ENCODE measurements at places on chromosomes 4 and X.

DNA sequence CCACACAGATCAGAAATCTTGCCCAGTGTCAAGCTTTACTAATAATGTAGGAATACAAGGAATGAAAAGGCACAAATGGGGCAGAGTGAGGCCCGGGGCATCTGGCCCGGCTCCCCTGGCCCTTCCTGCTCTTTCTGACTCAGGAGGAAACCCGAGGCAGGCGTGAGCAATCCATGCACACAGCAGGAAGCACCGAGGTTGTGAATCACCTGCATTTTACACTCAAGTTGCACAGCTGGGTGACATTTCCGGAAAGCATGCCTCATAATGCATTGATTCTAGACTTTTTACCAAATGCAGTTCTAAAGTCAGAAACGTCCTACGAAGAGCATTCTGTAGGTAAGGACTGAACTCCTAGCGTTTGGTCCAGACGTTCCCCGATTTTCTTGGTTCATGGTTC is 38.9 kb downstream of the PRIMPOL start:
- DNase-seq: no peak

- no peak for DNase-seq
Observed at GRCh38 chrX:1486749-1487361, 34.1 kb upstream of the ASMTL start.

GRCh38 chr4:55859711-55860110 is 6.3 kb downstream of the EXOC1 start:
- DNase-seq: no peak

DNA sequence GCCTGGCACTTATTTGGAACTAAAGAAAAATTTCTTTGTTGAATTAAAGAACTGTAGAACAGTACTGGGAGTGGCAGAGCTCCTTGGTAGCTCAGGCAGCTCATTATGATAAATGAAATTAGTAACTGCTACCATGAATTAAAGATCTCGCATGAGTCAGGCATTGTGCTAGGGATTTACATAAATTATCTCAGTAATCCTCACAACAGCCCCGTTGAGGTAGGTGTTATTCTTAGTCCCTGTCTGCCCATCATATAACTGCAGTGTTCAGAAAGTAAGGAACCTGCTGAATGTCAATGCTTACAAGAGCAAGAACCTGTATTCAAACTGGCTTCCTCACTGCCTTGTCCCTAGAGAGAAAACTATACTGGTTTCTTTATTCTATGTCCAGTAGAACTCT is 108.3 kb downstream of the NLGN4X start:
- no peak for DNase-seq

DNA sequence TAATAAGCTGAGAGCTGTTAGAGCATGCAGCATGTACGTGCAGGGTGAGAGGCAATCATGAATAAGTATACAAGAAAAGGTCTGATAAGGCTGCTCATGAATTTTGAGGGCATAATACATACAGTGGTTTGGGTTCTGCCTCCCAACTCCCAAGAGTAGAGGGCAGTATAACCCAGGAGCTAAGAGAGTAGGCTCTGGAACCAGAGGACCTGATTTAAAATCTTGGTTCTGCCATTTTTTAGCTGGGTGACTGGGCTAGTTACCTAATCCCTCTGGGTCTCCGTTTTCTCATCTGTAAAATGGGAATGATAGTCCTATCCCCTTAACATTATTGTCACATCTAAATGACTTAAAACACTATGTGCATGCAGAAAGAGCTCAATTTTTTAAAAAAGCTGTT is 85.3 kb downstream of the LNX1 start:
- DNase-seq: no peak

- DNase-seq: peak; percentile 59
Observed at GRCh38 chr4:77157859-77158486, 966 bp downstream of the CCNG2 start.

- no peak for DNase-seq
Observed at GRCh38 chrX:136762820-136763452, 17.8 kb downstream of the ARHGEF6 start.

GRCh38 chr4:132572210-132572609 is 576.9 kb upstream of the PCDH10 start:
- DNase-seq: no peak

DNA sequence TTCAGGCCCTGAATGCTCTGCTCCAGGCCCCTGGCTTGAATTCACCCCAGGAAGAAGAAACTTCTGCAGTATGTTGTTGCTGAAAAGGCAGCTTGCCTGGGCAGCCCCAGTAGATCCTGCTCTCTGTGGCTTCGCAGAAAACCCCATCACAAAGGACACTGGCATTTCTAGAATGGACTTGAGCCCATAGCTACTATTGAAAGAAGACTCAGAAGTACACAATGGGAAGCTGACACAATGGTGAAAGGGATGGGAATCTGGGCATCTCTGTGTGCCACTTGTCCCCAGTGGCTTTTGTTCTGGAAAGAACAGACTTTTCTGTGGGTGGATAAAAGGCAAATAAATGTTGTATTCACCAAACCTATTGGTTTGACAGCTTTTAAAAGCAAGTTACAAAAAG is 67.4 kb upstream of the SCML1 start:
- no peak for DNase-seq

DNA sequence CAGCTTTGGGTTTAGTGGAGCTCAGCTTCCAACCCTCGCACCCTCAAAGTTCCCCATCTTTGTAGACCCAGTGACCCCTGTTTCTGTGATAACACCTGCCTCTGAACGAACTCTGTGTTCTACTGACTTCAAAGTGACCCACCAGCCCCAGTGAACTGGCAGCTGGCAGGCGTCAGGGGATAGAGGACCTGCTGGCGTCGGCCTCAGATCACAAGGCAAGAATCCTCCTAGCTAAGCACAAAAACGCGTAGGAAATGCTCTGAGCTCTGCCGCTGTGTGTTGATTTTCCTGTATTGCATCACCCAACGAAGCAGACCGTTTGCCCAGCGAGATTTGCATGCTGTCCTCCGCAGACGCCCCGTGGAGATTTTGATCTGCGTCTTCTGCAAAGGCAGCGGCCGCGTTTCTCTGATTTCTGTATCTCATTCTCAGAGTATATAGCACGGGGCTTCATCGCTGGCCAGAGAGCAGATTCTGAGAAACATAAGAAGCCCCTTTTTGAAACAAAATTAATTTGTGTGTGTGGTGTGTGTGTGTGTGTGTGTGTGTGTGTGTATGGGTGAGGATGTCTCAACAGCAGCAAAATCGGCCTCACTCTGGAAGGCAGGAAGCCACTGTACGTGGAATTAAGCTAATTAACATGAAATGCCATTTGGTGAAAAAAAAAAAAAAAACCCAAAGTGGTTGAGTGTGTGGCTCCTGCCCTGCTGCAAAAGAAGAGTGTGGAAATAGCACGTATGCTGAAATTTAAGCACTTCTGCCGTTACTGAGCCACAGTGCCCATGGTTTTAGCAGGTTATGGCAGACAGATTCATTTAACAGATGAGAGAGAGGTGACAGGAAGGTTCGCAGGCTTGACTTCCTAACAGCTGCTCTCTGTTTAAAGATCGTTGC is 29.2 kb upstream of the ASMTL start:
- DNase-seq: peak; percentile 63

DNA sequence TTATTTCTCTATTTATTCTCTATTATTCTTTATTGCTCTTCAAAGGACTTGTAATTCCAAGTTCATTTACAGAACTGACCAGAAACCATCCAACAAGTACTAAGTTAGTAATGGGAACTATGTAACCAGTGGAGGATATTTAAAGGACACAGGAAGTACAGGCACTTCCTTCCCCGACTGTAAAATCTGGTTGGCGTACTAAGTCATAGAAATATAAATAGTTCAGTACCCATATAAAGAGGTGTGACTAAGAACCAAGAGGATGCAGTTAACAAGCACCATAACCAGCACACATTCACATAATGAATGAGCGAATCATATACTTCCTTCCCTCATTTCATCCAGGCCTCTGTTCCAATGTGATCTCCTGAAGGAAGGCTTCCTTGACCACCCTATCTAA is 3.6 kb upstream of the EIF4E start:
- no peak for DNase-seq

- DNase-seq: no peak
Observed at GRCh38 chrX:46649421-46650260, 76.1 kb downstream of the CHST7 start.

DNA sequence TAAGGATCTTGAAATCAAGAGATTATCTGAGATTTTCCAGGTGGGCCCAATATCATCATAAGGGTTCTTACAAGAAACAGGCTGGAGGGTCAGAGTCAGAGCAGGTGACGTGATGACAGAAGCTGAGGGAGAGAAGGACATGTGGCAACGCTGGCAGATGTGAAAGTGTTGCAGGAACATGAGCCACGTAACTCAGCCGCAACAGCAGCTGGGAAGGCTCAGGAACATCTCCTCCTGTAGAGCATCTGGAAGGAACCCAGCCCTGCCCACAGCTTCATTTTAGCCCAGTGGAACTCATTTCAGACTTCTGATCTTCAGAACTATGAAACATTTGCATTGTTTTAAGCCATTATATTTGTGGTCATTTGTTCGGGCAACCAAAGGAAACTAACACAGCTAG is 156.3 kb upstream of the VEGFC start:
- DNase-seq: no peak

DNA sequence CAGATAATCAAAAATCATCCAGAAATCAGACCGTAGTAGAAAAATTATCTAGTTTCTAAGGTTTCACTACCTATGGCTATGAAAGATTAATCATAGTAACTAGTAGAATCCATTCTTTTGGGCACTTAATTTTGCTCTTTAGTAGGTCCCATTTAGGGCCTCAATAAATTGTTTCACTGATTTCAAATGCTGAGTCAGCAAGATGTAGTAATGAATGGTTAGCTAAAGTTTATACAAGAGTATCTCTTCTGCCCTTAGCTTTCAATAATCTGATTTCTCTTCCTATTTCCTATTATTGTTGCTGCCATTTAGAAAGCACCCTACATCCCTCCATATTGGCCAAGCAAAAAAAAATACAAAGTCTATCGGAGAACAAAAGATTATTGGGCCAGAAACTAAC is 283.2 kb upstream of the PCDH10 start:
- DNase-seq: no peak

DNA sequence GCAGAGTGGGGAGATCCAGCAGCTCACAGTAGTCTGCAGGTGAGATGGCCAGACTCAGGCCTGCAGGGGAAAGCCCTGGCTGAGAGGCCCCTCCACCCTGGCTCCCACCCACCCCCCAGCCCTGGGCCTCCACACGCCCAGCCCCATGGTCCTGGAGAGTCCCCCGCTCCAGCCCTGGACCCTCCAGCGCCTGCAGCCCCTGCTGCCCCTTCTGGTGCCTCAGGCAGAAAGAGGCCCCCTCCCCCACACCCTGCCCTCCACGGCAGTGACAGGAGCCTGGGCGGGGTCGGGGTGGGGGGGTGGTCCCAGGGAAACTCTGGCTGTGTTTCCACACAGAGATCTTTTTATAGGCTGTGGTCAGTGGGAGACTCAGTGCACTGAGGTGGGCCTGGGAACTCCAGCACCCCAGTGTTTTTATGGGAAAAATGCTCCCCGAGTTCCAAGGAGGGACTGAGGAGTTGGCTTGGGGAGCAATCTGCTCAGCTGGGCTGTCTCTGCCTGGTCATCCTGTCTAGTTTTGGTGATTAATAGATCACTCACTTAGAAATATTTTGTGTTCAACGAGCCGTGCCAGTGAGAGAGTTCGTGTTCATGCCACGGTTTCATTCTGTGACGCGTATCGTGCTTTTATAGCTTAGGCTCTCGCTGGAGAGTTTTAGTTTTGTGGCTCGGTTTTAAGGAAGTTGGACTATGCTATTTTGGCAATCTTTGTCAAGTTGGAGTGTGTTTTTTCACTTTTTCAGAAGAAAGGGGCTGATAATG is 53.1 kb upstream of the HGFAC start:
- DNase-seq: no peak

- no peak for DNase-seq
Observed at GRCh38 chrX:8364369-8365141, 100.1 kb upstream of the VCX3B start.

DNA sequence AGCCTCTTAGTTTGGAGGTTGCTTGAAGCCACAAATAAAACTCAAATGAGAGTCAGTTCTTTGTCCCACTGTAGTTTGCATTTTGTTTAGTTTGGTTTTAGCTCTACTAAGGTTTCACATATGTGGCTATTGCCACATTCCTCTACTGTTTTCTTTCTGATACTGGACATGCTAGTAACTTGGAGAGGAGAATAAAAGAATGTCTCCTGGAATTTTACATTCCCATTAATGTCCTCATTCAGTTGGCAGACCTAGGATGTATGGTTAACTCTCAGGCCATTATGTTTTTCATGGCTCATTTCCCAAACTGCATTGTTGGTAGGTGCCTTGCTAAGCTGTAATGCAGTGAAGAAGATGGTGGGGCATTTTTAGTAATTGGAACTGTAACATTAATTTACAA is 29.9 kb downstream of the UPRT start:
- no peak for DNase-seq

DNA sequence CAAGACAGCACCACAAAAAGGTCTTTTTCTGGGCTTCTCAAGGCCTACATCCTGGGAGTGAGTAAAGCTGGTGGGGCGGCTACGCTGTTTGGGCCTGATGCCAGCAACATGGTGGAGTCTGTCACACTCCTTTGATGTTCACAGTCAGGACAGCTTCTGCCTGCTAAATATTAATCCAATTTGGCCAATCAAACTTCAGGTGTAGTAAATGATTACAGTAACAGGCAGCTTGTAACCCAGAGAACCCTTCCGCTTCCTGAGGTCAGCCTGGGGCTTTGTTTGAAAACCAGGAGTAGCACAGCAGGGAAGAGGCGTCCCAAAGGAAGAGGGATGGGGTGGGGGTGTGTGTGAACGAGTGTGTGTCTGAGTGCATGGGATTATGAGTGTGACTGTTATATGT is 220.4 kb downstream of the MAML3 start:
- no peak for DNase-seq

DNA sequence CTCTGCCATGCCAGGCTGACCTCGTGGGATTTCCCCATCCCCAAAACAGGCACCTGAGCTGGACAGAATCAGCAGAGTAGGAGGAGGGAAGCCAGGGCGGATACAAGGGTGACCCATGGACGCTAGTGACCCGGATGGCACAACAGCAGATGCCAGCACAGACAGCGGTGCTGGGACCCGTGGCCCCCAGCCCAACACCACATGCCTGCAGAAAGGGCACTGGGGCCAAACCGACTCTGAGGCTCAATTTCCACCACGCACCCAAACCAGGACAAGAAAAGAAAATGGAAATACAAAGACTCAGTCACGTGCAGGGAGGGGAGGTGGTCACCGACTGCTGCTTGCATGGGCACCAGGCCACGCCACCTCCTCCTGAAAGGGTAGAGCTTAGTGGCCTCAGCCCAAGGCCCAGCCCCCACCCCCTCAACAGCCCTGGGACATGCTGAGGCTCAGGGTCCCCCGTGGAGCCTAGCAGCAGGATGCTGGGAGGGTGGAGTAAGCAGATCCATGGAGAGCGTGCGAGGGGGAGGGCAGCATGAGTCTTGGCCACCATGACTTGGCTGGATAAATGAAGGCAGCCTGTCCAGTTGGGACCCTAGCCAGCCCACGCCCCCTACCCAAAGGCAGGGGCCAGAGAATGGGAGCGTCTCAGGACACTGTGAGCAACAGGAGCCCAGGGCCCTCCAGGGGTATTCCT is 47.7 kb downstream of the C4orf50 start:
- DNase-seq: no peak

- DNase-seq: no peak
Observed at GRCh38 chr4:122900314-122900713, 22.1 kb downstream of the NUDT6 start.

Measured in stimulated activated CD4-positive, alpha-beta T cell treated with anti-CD3 and anti-CD28 coated beads, Interleukin-2, amount 100 ng/mL, for 48 hours (primary cell).